ENCODE measurements at places on chromosomes 2 and 18.
A peak's percentile ranks its signal among the peaks of the same experiment; 100 is the strongest.

GRCh38 chr2:191250400-191250799 is 5.2 kb downstream of the MYO1B start:
- no peak for DNase-seq

- no peak for DNase-seq
Measured at GRCh38 chr2:116810645-116811044, 1003.8 kb upstream of the DDX18 start.

DNA sequence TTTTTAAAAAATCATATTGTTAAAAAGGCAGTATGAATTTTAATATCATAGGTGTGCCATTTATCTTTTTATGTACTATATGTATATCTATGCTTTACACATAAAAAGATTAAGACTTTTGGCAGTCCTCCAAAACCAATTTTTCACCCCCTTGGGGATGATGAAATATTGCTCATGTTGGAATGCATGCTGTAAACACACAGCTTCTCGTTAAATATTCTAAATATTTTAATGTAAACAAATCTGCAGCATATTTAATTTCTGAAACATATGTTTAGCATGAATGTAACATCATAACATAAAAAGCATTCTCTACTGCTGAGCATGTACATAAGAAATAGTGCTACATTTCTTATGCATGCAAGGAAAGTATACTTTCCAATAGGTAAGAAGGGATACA is 484.3 kb upstream of the LRATD1 start:
- no peak for DNase-seq

DNA sequence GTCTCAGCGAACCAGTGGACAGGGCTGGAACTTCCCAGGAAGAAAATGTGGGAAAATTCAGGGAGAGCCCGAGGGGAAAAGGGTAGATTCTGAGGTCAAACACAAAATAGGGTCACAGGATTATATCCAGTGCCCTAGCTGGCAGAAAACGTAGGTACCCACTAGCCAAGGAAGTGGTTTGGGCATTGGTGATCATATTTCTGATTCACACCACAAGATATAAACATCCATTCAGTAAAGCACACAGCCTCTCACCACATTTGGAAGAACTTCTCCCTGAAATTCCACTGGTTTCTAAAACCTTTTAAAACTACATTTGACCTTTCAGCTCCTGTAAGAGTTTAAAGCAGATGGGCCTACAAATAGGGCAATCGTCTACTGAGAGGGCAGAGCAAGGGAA is 186.9 kb downstream of the TTC32 start:
- no peak for DNase-seq

GRCh38 chr2:176826984-176827668 is 385.5 kb upstream of the HNRNPA3 start:
- DNase-seq, result no peak

- DNase-seq, result no peak
Measured at GRCh38 chr2:21195326-21195725, 71.6 kb downstream of the TDRD15 start.

GRCh38 chr2:40405465-40405864 is 46.4 kb downstream of the SLC8A1 start:
- DNase-seq, result no peak

DNA sequence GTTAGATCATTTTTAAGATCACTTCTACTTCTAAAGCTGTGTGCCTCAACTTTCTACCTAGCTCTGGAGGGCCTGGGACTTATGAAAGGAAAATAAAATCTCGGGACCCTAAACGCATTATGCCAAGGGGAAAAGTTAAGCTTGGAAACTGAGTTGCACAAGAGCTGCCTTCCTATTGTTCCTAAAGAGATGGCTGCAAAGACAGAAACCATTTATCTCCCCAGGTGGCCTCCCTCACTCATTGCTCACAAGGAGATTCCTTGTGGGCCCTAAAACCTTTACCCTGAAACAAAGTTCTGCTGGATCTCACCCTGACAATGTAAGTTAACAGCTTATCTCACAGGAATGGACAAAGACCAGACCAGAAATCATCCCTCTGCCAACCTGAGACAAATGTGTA is 26.8 kb downstream of the TUBB6 start:
- DNase-seq, result no peak

GRCh38 chr2:15119722-15120175 is 441.4 kb downstream of the NBAS start:
- DNase-seq, result no peak

GRCh38 chr2:224723586-224724217 is 7.5 kb upstream of the CCDC195 start:
- peak; percentile 7 for DNase-seq

- no peak for DNase-seq
Measured at GRCh38 chr2:112669667-112670066, 23.9 kb downstream of the SLC20A1 start.

- no peak for DNase-seq
Measured at GRCh38 chr2:151280271-151280670, 9.2 kb downstream of the NMI start.

GRCh38 chr2:99735753-99736152 is 245.9 kb upstream of the REV1 start:
- no peak for DNase-seq

DNA sequence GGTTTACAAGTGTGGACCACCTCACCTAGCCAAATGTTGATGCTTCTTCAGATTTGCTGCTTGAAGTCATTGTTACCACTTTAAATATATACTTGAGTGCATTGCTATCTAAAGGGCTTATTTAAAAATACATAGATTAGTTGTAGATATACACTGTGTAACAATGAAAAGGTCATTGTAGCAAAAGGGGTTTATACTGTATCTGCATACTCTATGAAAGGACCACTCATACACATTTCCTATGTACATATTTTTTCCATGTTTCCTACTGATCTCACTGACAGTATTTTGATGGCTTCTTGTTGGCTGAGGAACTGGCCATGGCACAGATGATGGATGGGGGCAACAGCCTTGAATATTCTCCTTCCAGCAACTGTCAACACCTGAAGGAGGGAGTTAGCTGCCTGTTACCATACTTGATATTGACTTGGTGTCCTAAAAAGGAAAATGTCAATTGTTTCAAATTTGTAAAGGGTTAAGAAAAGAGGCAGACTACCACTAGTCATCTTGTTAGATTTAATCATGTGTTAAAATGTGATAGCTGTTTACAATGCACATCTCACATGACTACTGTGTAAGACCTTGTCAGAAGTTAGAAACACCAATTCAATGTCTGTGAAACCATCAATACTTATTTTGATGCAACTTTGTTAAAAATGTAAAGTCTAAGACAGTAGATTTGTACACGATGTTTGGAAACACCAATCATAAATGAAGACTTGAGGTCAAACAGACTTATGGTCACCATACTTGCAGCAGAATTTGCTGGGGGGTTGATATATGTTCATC is 33.5 kb downstream of the RAB10 start:
- no peak for DNase-seq

DNA sequence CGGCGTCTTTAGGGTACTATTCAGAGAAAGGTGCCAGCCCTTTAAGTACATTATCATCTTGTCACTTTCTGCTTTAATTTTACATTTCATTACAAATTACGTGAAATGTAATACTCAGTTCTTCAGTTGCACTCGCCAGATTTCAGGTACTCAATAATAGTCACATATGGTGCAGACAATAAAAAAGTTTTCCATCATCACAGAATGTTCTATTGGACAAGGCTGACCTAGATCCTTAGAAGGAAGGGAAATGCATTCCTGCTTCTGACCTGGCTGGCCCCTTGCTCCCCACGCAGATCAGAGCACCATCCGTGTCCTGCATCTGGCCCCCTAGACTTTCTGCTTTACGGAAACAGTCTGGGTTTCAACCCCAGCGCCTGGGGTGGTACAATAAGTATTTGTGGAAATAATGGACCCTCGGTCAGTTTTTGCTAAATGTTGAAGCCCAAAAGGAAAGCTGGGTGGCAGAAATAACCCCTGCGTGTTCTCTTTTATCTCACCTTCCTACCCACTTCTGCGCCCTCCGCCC is 681 bp upstream of the C2orf72 start:
- no peak for DNase-seq

DNA sequence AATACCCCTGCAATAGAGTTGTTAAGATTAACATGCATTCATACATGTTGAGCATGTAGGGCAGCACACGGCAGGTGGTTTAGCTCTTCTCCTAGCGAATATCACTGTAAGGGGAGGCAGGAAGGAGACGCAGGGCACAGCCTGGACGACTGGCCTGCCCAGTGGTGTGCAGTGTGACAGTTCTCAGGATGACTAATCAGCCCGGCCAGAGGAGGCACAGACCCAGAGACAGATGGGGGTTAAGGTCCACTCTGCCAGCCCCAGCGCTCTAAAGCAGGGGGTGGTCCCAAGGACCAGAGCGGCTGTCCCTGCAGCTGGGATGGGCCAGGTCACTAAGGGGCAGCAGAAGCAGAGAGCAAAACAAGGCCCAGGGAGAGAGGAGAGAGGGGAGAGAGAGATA is 63.7 kb downstream of the RNF152 start:
- no peak for DNase-seq

- DNase-seq, result no peak
Measured at GRCh38 chr2:209472871-209473270, 49.0 kb downstream of the MAP2 start.

DNA sequence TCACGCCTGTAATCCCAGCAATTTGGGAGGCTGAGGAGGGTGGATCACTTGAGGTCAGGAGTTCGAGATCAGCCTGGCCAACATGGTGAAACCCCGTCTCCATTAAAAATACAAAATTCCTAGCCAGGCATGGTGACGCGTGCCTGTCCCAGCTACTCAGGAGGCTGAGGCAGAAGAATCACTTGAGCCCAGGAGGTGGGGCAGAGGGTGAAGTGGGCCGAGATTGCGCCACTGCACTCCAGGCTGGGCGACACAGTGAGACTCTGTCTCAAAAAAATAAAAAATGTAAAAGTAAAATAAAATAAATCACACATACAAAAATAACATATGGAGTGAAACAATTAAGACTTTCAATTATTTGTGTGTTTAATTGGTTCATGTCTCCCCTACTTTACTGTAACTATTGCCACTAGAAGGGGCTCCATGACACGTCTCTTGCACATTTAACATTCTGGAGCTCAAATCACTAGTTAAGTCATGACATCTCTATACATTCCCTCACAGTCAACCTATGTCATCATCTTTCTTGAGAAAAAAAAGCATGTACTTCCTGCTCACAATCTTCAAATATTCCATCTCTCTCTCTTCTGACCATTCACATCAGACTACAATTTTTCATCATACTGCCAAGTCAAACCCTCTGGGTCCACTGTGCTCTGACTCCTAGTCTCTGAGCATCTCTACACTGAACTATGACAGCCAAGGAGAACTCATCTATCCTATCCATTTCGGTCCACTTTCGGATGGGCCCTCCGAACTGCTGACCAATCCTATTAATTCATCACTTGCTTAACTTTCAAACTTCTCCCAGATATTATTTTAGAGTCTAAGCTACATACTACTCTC is 6.7 kb downstream of the GFPT1 start:
- no peak for DNase-seq

GRCh38 chr2:202114291-202114690 is 41.2 kb downstream of the KIAA2012 start:
- no peak for DNase-seq

GRCh38 chr18:52339891-52340371 is at the start of gene DCC:
Gene DCC, plus strand, starts transcription at chr18:52340197. Its CDS starts 591 bp downstream, at chr18:52340788.
- peak; percentile 31 for DNase-seq

DNA sequence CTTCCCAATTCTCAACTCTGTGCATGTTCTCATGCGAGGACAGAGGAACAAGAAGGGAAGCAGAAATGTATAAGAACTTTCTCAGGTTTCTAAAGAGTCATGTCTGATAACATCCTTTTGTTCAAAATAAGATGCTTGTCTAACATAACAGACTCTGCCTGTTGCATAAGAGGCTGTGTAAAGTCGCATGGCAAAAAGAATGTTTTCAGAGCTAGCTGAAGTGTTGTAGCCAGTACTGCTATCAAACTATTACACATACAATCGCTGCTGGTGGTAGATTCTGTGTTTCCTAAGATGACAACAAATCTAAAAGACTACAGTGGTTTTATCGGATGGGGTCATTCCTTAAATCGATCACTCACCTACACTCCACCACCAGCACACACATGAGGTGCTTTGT is 487.5 kb downstream of the IRS1 start:
- no peak for DNase-seq

DNA sequence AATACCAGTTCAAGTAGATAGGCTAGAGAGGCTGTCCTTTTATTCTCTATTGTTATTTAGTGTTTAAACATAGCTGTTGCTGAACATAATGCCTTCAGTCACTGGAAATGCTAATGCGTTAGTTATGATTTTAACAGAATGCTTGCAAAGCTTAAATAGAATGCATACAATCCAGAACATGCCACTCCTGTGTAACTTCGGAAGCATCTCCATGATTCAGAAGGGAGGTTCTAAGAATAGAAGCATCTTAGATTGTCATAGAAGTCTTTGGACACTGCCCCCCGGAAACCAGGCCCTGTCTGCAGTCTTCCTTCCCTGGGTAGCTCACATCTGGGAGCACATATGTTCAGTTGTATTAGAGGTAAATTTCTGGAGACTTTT is 73.2 kb downstream of the ZNF532 start:
- no peak for DNase-seq

- no peak for DNase-seq
Measured at GRCh38 chr2:221602938-221603337, 30.8 kb upstream of the EPHA4 start.

DNA sequence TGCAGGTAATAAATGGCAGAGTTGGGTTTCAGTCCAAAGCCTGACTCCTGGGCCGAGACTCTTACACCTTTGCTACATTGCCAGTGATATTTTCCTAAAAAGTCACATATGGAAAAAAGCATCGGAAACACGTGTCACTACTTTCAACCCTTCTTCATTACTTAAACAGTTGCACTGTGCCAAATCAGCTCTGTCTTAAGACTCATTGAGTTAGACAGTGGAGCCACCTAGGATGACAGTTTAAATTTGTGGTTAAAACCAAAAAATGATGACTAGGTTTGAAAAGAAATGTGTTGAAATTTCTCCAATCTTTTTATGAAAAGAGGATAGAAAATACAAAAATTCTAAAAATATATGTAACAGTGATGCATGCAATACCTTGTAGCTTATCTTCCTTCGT is 97.5 kb downstream of the TMEM247 start:
- peak; percentile 27 for DNase-seq
